ENCODE measurements at places on chromosomes 4 and X. TPM values are rescaled to one million over a fixed set of nuclear protein-coding genes. Genes with fewer than 3 reads are reported as not detected.

DNA sequence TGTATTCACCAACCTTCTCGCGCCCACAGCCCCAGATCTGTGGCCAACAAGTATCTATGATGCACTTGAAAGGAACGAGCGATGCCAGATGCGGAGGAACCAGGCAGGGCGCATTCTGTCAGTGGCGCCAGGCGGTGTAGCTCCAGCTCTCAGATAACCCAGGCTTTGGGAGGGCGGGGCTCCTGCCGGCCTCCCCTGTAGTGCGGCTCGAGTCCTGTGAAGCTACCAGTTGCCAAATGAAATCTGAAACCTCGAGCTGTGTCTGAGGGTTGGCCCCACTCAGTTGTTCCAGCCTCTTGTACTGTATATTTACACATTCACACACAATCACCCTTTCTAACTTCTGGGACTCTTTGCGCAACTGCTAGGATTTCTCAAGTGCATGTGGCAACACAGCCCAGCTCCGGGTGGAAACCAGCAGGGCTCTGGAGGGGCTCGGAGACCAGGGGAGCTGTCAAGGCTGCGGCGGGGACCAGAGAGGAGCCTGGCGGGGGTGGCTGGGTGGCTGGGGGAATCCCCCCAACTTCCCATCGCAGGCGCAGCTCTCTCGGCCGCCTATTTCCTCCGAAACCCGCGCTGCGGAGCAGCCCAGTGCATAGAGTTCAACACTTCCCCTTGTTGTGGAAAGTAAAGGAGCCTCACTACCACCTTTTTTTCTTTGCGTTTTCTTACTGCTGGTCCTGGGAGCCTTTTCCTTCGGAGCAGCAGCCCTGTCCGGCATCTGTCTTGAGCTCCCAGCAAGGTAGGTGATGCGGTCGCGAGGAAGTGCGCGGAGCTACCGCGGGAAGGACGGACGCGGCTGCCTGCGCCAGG is at the start of gene ARHGAP24:
Gene ARHGAP24, plus strand, starts transcription at position 333 of the 813 bp plus-strand sequence.
- H3K27ac ChIP-seq, result peak within 1 kb of the TSS; percentile 71
- peak within 1 kb of the TSS; percentile 48 for H3K4me3 ChIP-seq
- no peaks in the 10 kb centered on the region for H3K27me3 ChIP-seq
- no peaks in the 10 kb centered on the region for H3K36me3 ChIP-seq
- peak; percentile 2 for DNase-seq

The TKTL2 gene
- not detected for total RNA-seq

The FATE1 gene
- total RNA-seq, result not detected

DNA sequence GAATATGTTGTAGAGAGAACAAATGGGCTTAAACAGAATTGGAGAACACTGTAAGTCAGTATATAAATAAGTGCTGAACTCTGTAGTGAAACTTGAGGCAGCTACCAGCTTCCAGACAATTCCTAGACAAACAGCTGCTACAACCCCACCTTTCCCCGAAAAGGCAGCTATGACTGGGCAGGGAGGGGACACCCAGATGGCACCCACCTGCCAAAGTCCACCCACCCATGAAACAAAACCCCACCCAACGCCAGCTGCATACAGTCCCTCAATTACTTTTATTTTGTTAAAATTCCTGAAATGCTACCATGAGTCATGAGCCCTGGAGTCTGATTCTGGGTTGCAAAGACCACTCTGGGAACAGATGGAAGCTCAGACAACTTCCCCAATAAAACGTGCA is 24.4 kb downstream of the RELL1 start:
- H3K4me1 ChIP-seq, result peaks cover 8% of the 10 kb centered on the region
- no peaks in the 10 kb centered on the region for H3K36me3 ChIP-seq
- H3K27ac ChIP-seq, result no peak overlapping the region
- no peak for DNase-seq

DNA sequence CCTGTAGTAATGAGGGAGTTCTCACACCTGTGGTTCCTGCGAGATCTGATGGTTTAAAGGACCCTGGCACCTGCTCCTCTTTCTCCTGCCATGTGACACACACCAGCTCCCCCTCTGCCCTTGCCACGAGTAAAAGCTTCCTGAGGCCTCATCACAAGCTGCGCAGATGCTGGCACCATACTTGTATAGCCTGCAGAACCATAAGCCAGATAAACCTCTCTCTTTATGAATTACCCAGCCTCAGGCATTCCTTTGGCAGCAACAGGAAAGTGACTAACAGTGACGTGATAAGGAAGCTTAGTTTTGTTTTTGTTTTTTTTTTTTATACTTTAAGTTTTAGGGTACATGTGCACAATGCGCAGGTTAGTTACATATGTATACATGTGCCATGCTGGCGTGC is 130.9 kb downstream of the AFAP1 start:
- H3K4me3 ChIP-seq, result no peak overlapping the region
- no peaks in the 10 kb centered on the region for H3K27me3 ChIP-seq
- no peak for DNase-seq
- H3K27ac ChIP-seq, result no peak overlapping the region
- no peaks in the 10 kb centered on the region for H3K4me1 ChIP-seq
- H3K36me3 ChIP-seq, result no peaks in the 10 kb centered on the region

The KLHL4 gene
- not detected for total RNA-seq

The GPRASP1 gene
- total RNA-seq, result 12.2 TPM

DNA sequence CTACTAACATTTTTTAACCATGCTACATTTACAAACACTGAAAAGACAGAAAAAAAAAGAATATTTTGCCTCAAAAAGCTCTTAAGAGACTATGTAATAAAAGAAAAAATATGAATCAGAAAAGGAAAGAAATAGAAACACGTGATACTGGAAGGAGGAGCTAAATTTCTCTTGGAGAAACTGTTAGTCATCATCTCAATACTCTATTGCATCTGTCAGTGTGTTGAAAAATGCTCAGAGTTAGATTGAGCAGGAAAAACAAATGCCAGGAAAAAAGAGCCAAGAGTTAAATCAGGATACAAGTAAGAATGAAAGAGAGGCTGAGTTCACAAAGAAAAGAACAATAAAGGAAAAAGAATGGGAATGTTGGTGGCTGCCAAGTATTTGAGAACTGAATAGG is 2.6 kb downstream of the RAB28 start:
- H3K4me3 ChIP-seq, result no peak overlapping the region
- H3K27ac ChIP-seq, result no peak overlapping the region
- peaks cover 4% of the 10 kb centered on the region for H3K36me3 ChIP-seq
- peaks cover 18% of the 10 kb centered on the region for H3K4me1 ChIP-seq
- DNase-seq, result no peak
- H3K27me3 ChIP-seq, result no peaks in the 10 kb centered on the region

- H3K4me1 ChIP-seq, result peaks cover 4% of the 10 kb centered on the region
- no peak overlapping the region for H3K4me3 ChIP-seq
- H3K27me3 ChIP-seq, result no peaks in the 10 kb centered on the region
These were observed 56.0 kb downstream of the SPRY1 start for GRCh38 chr4:123452616-123453015.

DNA sequence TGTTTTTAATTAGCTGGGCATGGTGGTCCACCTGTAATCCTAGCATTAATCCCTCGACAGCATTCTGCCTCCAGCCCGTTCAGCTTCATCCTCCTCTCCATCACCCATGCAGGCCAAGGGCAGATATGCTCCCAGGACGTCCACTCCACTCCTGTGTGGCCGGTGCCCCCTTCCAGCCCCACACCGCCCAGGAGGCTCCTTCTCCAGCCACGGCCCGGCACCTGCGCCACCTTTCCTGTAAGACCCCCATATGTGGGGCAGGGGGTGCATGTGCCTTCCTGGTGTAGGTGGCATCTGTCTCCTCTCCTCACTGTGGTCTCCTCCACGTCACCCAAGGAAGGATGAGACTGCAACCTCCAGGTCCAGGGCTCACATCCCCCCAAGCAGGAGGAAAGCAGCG is 57.0 kb upstream of the MXD4 start:
- no peak for DNase-seq
- H3K27me3 ChIP-seq, result peaks cover 23% of the 10 kb centered on the region
- peaks cover 34% of the 10 kb centered on the region for H3K4me1 ChIP-seq
- H3K27ac ChIP-seq, result no peak overlapping the region
- no peak overlapping the region for H3K4me3 ChIP-seq

GRCh38 chr4:129218360-129218759 is 122.4 kb downstream of the C4orf33 start:
- no peak overlapping the region for H3K27ac ChIP-seq
- no peak for DNase-seq

The GLRA2 gene
- total RNA-seq, result not detected

The FGFBP2 gene
- total RNA-seq, result 713 TPM

The PSAPL1 gene
- total RNA-seq, result not detected
